ENCODE measurements at places on chromosomes 6 and 20. TPM values are rescaled to one million over a fixed set of nuclear protein-coding genes. Genes with fewer than 3 reads are reported as not detected.
A peak's percentile ranks its signal among the peaks of the same experiment; 100 is the strongest.

Gene MAFB
- total RNA-seq = 89.4 TPM

Gene BMP2
- total RNA-seq = 40.4 TPM

DNA sequence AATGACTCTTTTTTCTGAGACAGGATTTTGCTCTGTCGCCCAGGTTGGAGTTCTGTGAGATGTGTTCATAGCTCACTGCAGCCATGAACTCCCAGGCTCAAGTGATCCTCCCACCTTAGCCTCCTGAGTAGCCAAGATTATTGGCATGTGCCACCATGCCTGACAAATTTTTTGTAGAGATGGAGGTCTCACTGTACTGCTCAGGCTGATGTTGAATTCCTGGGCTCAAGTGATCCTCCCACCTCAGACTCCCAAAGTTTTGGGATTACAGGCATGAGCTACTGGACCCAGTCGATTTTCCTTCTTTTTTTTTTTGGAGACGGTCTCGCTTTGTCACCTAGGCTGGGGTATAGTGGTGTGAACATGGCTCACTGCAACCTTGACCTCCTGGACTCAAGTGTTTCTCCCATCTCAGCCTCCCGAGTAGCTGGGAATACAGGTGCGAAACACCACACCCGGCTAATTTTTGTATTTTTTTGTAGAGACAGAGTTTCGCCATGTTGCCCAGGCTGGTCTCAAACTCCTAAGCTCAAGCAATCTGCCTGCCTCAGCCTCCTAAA, 24.3 kb downstream of the BCL2L1 start:
- H3K4me3 ChIP-seq = no peak overlapping the region
- peaks cover 5% of the 10 kb centered on the region for H3K36me3 ChIP-seq
- peak overlapping the region; percentile 86 for H3K27ac ChIP-seq

Gene PRPH2
- total RNA-seq = not detected

- DNase-seq = no peak
- no peaks in the 10 kb centered on the region for H3K4me1 ChIP-seq
- no peaks in the 10 kb centered on the region for H3K27me3 ChIP-seq
- no peak overlapping the region for H3K27ac ChIP-seq
Measured at GRCh38 chr20:24981790-24982189, 10.8 kb downstream of the APMAP start.

Gene ELOVL4
- total RNA-seq = 65.3 TPM

DNA sequence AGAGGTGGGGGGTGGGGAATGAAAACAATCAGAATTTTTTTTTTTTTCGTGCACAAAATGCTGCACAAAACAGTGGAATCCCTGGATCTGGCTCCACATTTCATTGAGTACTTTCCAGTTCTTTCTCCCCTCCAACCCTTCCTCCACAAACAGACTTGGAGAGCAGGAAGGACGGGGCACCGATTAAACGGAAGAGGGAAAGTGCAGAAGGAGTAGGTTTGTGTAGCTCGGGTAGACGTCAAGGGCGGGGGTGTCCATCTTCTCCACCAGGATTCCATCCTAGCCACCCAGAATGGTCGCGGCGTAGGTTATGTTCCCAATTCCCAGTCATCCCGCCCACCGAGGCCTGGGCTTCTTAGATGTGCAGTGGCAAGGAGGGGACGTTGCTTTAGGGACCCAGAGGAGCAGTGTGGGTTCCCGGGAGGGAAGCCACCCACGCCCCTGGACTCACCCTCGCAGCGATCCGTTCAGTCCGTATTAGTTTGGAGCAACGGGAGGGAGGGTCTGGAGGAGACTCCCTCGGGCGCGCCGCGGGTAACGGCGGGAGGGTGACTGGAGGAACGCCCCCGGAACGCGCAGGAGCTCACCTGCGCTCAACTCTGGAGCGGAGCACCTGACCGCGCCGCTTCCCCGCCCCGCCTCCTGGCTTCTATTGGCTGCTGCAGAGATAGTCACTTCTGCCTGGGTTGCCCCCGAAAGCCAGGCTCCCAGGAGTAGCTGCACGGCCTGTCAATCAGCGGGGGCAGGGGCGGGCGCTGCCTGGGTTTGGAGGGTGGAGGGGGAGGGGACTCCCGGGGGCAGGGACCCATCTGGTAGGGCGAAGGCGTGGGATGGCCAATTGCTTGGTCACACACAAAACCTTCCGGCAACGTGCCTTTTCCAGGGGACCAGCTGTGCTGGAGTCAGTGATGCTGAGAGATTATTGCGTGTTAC, at the start of gene ENPP5:
Gene ENPP5, minus strand, starts transcription at position 624 of the 933 bp plus-strand sequence. CDS start 2,718 bp downstream, outside the sequence.
- peak within 1 kb of the TSS; percentile 67 for H3K4me3 ChIP-seq
- peaks cover 18% of the 10 kb centered on the region for H3K4me1 ChIP-seq
- H3K27me3 ChIP-seq = peaks cover 9% of the 10 kb centered on the region
- H3K36me3 ChIP-seq = no peaks in the 10 kb centered on the region
- DNase-seq = peak; percentile 84

Gene SMLR1
- total RNA-seq = not detected

DNA sequence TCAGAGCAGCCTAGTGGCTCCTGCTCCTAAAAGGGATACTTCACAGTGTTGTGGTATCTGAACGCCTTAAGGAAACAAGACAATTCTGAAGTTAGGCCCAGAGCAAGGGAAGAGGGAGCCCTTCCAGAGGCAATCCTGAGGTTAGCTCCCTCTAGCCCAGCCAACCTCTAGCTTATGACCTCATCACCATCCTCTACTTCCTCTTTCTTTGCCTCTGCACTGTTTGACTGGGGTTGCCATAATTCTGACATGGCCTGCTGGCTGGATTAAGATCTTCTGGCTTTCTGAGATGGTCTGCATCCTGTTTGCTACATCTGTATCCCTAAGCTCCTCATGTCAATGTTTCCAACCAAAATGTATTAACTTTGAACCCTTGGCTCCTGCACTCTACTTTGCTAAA, 23.3 kb upstream of the BMP2 start:
- no peak overlapping the region for H3K4me3 ChIP-seq
- H3K27me3 ChIP-seq = no peaks in the 10 kb centered on the region
- DNase-seq = no peak
- no peaks in the 10 kb centered on the region for H3K36me3 ChIP-seq

DNA sequence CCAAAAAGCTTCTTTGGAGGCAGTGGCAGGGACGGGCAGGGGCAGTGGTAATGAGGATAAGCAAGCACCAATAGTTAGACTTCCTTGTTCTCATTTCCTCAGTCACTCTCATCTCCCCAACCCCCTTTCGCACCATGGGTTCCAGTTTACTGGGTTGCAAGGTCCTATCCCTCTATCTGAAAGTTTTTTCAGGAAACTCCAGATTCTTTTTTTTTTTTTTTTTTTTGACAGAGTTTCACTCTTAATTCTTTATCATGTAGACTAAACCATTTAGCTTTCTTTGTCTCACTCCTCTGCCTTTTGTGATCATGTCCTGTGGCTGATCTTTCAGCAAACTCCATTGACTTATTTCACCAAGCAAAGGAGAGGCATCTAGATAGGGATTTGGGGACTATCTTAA, 51.4 kb upstream of the GMDS start:
- no peak overlapping the region for H3K27ac ChIP-seq
- H3K36me3 ChIP-seq = no peaks in the 10 kb centered on the region
- H3K4me1 ChIP-seq = no peaks in the 10 kb centered on the region

DNA sequence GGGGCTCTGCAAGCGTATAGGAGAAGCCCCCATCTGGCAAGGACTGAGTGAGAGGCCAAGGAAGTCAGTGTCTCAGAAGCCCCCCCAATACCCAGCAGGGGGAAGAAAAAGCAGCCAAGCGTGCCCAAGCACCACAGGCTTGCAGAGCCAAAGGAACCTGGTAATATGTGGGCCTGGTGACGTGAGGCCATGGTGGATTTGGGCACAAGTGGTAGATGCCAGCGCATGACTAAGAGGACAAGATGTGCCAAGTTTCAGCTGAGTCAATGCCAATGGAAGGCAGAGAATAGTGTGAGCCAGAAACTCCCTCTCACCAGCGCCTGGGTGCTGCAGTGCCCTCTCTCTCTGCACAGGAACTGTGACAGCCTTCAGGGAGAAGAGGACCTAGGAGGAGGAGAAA, 110.0 kb downstream of the QRSL1 start:
- peaks cover 25% of the 10 kb centered on the region for H3K4me1 ChIP-seq
- H3K27me3 ChIP-seq = no peaks in the 10 kb centered on the region
- DNase-seq = no peak
- H3K36me3 ChIP-seq = no peaks in the 10 kb centered on the region
- H3K4me3 ChIP-seq = no peak overlapping the region

Gene PLCG1
- 95.4 TPM for total RNA-seq

Gene TP53TG5
- 0.32 TPM for total RNA-seq

Gene CD83
- 6.3 TPM for total RNA-seq

GRCh38 chr20:62952968-62953838, 694 bp downstream of the SLC17A9 start:
- no peaks in the 10 kb centered on the region for H3K27me3 ChIP-seq
- peaks cover 18% of the 10 kb centered on the region for H3K36me3 ChIP-seq
- peaks cover 30% of the 10 kb centered on the region for H3K4me1 ChIP-seq

Gene TTK
- 2.5 TPM for total RNA-seq

DNA sequence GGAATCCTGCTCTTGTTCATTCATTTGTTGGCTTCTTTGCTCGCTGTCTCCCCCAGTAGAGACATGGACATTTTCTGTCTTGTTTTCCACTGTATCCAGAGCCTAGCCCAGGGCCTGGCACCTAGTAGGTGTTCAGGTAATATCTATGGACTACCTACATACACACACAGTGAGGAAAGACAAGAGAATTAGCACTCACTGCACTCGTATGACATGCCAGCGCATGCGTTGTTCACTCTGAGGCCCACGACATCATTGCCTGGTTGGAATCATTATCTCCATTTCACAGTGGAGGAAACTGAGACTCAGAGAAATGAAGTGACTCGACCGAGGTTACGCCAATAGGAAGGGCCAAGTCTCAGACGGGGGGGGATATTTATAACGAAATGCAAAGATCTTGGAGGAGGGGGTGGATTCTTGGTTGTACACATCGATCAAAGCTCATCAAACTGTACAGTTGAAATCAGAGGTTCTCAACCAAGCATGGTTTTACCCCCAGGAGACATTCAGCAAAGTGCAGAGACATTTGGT, 140.1 kb upstream of the PTPN1 start:
- DNase-seq = no peak
- no peak overlapping the region for H3K4me3 ChIP-seq
- no peaks in the 10 kb centered on the region for H3K36me3 ChIP-seq

Gene PACRG
- total RNA-seq = 1.9 TPM

DNA sequence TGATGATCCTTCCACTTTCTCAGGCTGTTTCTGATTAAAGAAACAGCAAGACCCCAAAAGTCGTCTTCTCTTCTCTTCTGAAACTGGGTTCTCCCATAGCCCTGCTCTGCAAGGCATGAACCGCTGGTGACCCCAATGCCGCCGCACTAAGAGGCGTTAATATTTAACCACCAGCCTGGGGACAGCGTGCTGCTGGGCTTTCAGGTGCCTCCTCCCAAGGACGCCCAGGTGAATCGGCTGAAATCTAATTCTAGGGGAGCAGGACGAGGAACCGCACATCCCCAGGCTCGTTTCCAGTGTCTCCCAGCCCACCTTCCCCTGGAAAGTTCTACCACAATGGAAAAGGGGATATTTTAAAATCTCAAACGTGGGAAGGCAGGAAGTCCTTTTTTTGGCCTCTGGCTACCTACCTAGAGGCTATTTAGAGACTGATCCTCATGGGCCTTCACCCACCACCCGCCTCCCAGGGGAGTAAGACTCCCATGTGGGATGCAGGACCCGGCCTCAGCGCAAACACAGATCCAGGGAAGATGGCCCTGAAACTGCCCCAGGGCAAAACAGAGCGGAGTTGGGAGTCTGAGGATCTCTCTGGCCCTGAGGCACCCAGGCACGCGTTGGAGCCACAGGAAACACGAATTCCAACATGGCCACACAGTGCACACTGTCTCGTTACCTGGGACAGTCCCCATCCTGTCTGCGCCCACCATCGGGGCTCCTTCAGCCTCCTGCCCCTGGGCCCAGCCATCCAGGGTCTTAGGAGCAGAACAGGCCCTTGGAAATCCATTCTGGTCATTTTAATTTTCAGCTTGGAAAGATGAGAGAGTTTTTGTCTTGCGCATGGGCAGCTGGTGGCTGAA, 56.2 kb downstream of the BMP7 start:
- DNase-seq = no peak
- no peak overlapping the region for H3K27ac ChIP-seq

GRCh38 chr6:123712831-123713230, 76.1 kb upstream of the TRDN start:
- H3K4me3 ChIP-seq = no peak overlapping the region
- no peaks in the 10 kb centered on the region for H3K27me3 ChIP-seq
- DNase-seq = no peak
- H3K36me3 ChIP-seq = no peaks in the 10 kb centered on the region

DNA sequence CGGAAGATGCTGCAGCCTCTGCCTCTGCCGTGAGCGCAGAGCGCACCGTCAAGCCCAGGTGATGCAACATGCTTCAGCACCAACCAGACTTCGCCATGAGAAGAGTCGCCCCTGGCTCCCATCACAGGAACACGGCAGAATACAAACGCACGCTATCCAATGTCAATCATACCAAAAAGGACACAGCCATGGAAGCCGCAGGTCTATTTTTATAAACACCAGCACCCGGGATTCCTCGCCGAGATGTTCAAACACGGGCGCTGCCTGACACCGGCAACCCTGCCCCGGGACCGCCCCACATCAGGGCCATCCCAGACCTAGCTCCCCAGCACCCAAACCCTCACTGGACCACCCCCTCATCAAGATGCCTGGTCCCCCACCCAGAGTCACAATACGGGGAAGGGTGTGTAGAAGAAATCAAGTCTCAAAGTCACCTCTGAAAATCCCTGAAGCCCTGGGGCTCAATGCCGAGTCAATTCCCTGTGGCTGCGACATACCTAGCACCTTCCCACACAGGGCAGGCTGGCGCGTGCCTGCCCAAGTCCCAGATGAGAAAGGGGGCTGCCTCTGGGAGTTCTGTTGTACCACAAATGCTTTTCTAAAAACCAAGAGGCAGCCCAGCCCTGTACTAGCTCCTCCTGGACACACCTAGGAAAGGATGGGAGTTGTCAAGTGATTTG, 17.9 kb downstream of the TAF4 start:
- H3K36me3 ChIP-seq = no peaks in the 10 kb centered on the region
- H3K4me3 ChIP-seq = no peak overlapping the region

GRCh38 chr6:160115421-160115820, 6.2 kb upstream of the SLC22A1 start:
- H3K4me3 ChIP-seq = no peak overlapping the region
- peaks cover 10% of the 10 kb centered on the region for H3K36me3 ChIP-seq
- H3K27me3 ChIP-seq = no peaks in the 10 kb centered on the region

- DNase-seq = no peak
- H3K4me1 ChIP-seq = no peaks in the 10 kb centered on the region
- H3K36me3 ChIP-seq = no peaks in the 10 kb centered on the region
- H3K27ac ChIP-seq = no peak overlapping the region
Measured at GRCh38 chr6:56193846-56194245, 53.5 kb downstream of the COL21A1 start.

Gene SLC22A7
- not detected for total RNA-seq

Gene HRH3
- total RNA-seq = not detected

- peaks cover 28% of the 10 kb centered on the region for H3K4me1 ChIP-seq
- peak overlapping the region; percentile 14 for H3K27ac ChIP-seq
- H3K27me3 ChIP-seq = no peaks in the 10 kb centered on the region
- H3K4me3 ChIP-seq = no peak overlapping the region
- H3K36me3 ChIP-seq = peaks cover 31% of the 10 kb centered on the region
Measured at GRCh38 chr6:13795041-13795750, 19.2 kb downstream of the MCUR1 start.

Gene MYB
- 18.0 TPM for total RNA-seq
